GM12892 (cell line): ENCODE measurements at places on chromosomes 6 and 20.

DNA sequence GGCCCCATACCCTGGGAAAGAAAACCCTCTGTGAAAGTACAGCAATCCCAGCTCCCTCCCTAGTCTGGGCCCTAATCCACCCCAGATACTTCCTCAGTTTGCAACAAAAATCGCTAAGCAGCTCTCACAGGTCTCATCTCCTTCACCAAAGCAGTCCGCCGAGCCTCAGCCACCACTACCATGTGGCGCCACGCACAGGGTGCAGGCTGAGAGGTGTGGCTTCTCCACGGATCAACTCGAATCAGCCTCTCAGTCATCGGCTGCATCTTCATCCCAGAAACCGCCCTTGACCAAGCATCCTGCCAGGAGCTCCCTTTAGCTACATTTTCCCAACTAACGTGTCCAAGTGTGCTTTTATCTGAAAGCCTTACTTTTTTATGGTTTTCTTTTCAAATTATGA is 50.7 kb downstream of the ANKRD60 start:
- no peak for DNase-seq

- DNase-seq: no peak
These were observed 43.0 kb downstream of the CBFA2T2 start for GRCh38 chr20:33532753-33533459.

GRCh38 chr6:106728296-106728870 is 99.0 kb downstream of the QRSL1 start:
- no peak for DNase-seq

DNA sequence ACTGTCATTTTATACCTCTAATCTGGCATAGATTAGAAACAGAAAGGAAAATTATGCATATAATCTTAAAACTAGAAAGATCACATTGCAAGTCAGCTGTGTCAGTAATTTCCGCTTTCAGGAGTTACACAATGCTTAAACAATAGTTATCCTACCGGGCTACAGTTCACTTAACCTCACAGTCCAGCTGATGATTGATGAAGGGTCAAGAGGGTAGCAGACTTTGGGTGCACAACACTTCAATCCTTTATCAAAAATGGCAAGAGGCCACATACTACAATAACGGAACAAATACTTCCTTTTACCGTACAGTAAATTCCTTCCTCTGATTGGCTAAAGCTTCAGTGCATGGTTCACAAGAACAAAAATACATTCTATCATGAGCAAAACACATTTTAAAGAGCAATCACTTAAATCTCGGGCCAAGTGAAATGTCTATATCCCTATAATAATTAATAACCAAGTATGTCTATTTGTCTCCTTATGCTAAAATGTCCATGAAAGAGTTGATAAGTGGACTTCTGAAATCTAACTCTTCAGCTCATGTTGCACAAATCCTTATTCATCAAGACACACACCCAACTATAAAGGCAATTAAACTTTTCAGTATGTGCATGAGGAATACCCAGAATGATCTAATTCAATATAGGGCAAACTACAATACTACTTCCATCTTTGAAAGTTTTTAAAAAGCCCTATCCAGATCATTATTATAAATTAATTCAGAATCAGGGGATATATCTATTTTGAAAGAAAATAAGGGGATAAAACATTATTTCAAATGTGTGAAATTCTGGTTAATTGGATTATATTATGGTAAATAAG is 76.8 kb downstream of the HIVEP2 start:
- DNase-seq: no peak

DNA sequence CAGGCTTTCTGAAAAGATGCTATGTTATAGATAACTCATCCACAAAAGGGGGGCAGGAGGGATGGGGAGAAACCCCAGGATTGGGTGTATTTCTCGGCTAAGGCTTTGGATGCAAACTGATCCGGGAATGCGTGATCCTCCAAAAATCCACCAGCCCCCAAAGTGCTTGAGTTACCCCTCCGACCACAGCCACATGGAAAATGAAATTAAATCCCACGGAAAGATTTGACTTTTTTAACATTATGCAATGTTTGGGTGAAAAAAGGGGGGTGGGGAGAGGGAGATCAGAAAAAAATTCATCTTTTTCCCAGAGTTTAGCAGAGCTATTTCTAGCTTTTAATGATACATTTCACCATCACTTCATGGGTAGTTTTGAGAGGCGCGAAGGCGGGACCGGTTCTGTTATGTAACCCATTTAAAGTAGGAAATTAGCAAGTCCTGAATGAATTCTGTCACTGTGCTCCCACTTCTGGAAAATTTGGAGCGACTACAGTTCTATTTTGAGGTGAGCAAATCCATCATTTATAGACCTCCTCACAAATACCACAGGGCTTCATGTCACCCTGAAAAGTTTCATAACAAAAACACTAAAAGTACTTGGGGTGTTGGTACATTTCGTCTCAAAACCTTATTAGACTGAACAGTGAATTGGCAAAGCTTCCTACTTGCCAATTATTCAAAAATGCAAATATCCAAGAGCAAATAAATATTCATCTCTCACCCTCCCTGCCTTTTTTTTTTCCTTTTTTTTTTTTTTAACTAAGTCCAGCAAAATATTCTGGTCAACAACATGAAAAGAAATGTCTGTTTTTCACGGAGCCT is 51.9 kb upstream of the NFATC2 start:
- DNase-seq: no peak

DNA sequence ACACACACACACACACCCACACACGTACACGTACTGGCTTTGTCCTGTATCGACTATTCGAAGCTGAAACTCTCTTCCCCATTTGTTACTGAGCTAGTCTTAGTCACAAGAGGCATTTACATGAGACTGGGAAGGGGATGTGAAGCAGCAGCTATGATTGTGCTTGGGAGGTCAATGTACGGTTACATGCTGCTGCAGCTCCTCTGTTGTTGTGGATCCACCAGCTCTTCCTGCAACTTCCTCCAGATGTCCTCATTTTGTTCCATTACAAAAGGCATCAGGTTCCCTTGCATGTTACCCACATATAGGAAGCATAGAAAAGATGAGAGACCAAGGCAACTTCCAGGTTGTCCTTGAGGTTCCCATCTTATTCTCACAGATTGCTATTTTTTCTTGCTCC is 612.4 kb upstream of the IMPG1 start:
- DNase-seq: no peak

GRCh38 chr6:148620579-148621298 is 126.1 kb upstream of the UST start:
- DNase-seq: no peak

GRCh38 chr6:157667211-157668008 is 155.6 kb upstream of the SNX9 start:
- peak; percentile 41 for DNase-seq

DNA sequence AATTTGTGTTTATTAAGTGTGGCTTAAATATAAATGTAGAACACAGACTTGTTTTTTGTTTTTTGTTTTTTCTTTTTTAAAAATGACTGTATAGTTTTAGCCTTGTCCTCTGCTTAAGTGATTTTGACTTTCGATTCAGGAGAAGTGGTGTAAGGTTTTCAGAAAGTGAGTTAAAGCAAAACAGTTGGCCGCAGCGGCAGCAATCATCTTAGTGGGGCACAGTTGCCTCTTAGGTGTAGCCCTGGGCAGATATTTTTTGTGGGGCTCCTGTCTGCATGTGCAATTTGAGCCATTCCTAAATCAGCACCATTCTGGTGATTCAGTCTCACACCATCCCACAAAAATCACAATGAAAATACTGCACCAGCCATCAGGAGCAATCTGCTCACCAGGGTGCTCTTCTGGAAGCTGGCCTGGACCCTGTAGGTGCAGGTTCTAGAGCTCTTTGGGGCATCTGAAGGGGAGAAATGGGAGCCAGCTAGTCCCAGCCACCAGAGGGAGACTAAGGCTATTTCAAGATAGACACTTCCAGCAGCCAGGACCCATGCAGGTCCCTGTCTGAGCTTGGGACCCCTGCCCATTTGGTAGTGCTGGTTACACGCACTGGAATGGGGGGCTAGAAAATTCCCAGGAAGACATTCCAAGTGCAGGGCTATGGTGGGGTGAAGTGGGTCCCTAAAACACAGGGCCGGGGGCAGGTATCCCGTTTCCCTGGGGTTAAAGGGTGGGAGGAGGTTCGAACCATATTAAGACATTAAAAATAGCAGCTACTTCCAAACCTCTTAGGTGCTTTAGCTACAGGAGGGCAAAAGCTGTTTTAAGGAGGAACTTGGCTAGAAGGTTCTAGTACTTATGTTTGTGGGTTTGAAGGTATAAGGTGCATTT is 156.6 kb downstream of the NFATC2 start:
- no peak for DNase-seq

DNA sequence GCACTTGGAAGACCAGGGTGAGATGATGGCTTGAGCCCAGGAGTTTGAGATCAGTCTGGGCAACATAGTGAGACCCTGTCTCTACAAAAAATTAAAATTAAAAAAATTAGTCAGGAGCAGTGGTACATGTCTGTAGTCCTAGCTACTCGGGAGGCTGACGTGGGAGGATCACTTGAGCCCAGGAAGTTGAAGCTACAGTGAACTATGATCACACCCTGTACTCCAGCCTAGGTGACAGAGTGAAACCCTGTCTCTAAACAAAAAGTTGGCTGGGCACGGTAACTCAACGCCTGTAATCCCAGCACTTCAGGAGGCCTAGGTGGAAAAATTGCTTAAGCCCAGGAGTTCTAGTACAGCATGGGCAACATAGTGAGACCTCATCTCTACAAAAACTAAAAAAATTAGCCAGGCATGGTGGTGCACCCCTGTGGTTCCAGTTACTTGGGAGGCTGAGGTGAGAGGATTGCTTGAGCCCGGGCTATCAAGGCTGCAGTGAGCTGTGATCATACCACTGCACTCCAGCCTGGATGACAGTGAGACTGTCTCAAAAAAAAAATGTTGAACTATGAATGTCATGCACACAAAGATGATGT is 60.8 kb upstream of the MYL9 start:
- no peak for DNase-seq

- no peak for DNase-seq
These were observed 204.5 kb downstream of the KIF16B start for GRCh38 chr20:16368645-16369292.

GRCh38 chr6:48977573-48977972 is 485.5 kb downstream of the MMUT start:
- DNase-seq: no peak

GRCh38 chr20:54048481-54048880 is 21.9 kb downstream of the BCAS1 start:
- DNase-seq: no peak

GRCh38 chr6:25006565-25007001 is 70.8 kb upstream of the RIPOR2 start:
- no peak for DNase-seq
